ENCODE measurements at places on chromosomes 6 and 20.

DNA sequence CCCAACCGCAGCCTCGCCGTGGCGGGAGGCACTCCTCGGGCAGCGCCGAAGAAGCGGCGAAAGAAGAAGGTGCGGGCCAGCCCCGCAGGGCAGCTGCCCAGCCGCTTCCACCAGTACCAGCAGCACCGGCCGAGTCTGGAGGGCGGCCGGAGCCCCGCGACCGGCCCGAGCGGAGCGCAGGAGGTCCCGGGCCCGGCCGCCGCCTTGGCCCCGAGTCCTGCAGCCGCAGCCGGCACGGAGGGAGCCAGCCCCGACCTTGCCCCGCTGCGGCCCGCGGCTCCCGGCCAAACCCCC lies 525 bp downstream of the PNRC1 start:
- DNase-seq, result no peak

- no peak for DNase-seq
Measured at GRCh38 chr6:128241216-128241615, 279.2 kb downstream of the PTPRK start.

- no peak for DNase-seq
Measured at GRCh38 chr6:90695316-90695715, 108.4 kb upstream of the MAP3K7 start.

GRCh38 chr6:130326496-130326895 lies 39.3 kb upstream of the TMEM200A start:
- DNase-seq, result no peak

DNA sequence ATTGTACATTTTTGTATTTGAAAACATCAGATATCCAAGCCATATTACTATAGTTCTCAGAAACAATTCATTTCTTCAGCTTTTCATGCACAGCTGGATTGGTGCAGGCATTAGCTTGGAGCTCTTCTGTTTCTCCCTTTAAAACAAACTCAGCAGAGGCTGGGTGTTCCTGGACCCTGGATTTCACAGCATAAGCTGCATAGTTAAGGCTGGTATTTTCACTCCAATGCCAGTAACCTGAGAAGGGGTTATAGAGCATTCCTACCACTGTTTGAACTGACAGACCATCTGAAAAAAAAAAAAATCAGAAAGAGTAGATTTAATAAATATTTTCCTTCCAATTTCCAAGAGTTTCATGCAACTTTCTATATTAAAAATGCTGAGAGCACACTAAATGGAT lies 20.1 kb upstream of the FAXC start:
- no peak for DNase-seq

- no peak for DNase-seq
Measured at GRCh38 chr6:2740581-2740980, 10.1 kb downstream of the MYLK4 start.

DNA sequence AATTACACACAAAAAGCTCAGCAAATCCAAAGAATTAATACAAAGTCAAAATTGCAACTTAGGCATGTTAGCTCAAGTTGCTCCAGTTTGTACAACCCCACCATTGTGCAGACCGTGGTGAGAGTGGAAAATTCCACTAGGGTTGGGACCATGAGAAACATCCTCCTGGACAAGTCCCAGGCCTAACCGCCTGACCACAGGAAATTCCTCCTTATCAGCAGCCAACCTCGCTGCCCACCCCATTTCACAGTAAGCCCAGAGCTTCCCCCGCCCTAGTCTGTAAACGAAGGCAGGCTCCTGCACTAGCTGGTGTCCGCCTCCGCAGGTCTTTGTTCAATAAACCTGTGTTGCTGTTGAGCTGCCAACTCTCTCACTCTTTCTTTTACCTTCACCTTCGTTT lies 1023.3 kb downstream of the EYS start:
- no peak for DNase-seq

- DNase-seq, result no peak
Measured at GRCh38 chr6:40724886-40725285, 137.7 kb upstream of the LRFN2 start.

DNA sequence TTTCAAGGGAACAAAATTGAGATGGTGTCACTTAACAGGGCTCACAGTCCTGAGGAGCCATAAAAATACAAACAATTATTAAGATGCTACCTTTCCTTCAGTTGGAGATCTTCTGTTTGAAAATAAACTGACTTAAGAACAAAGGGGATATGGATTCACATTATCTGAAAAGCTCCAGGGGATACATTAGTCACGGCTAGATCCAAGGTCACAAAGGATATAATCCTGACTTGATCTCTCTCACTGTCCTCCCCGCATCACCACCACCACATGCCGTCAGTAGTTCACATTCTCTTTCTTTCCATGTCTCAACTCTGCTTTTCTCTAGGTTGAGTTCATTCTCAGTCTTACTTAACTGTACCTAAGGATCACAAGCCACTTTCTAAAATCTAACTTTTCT lies 530.4 kb upstream of the MARCKS start:
- DNase-seq, result no peak

Data from dorsolateral prefrontal cortex (tissue), 122 donors.